Bronchial epithelial cell (primary cell): ENCODE measurements at places on chromosomes 2 and 18.
A peak's percentile ranks its signal among the peaks of the same experiment; 100 is the strongest.

DNA sequence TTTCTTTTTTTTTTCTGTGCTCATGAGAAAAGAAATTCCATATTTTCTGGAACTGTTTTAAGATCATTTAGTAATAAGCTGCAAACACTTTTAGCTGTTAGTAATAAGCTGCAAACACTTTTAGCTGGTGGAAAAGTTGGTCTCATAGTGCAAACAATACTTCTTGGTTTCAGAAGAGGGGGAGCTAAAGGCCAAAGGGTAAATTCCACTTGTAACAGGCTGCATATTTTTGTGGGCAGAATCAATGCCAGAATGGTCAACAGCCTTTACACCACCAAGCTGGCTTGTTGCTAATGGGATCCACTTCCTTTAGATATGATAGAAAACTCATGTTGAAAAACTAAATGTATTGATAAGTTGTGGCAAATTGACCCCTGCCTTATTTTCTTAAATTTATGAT, 356.8 kb downstream of the NR4A2 start:
- no peak for DNase-seq

GRCh38 chr18:56030060-56030459, 442.1 kb upstream of the TCF4 start:
- DNase-seq = no peak

DNA sequence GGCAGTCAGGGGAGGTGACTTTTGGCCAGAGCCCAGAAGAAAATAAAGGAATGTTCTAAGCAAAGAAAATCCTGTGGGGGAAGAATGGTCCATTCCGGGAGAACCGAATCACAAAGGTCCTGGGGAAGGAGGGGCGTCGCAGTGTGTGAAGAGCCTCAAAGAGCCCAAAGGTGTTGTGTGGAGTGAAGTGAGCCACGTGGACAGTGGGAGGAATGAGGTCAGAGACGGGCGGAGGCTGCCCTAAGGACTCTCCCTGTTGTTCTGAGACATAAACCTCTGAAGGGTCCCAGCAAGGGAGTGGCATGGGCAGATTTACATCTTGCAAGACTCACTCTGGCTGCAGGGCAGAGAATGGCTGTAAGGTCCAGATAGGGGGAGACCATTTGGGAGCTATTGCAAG, 91.3 kb upstream of the SEC11C start:
- no peak for DNase-seq

DNA sequence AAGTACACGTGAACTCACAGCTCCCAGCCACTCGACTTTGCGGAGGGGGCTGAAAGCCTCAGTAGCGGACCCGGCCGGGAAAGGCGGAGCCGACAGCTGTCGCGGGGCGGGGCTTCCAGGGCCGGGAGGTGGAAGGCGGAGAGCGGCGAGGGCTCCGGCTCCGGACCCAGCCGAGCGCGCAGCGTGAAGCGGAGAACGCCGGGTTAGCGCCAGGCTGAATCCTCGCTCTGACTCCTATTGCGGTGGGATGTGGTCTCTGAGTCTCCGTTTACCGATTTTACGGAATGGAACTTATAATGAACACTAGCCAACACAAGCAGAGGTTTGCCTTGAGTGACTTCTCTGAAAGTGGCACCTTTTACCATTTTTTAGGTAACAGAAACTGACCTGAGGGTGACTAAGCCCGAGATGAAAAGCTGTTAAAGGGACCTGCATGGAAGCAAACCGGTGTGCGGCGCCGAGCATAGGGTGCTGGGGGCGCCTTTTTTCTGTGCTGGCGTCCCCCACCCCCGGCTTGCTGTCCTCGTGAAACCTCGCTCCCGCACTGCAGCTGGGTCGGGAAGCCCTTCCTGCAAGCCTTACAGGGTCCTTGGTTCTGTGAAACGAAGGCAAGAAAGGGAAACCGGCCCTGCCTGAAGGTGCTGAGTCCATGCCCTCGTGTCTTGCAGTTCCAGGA, 72.9 kb downstream of the EN1 start:
- DNase-seq = peak; percentile 21

GRCh38 chr2:8966123-8966908, 37.2 kb downstream of the MBOAT2 start:
- peak; percentile 8 for DNase-seq

DNA sequence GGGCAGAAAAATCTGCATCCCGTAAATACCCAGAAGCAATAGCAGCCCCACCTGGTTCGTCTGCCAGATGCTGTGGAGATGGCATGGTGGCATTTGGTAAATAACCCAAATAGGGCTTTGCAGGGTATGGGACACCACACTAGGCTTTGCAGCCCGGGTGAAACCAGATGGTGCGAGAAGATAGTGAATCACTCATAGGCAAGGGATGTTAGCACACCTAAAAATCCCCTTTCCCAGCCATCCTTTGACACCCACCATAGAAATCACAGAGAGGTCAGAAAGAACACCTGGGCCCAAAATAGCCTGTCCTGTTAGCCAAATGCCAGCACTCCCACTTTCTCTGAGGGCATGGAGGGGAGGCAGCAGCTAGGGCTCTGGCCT, 47.6 kb downstream of the BCL11A start:
- DNase-seq = peak; percentile 38

GRCh38 chr18:23020555-23021294, 87.6 kb downstream of the RBBP8 start:
- no peak for DNase-seq

DNA sequence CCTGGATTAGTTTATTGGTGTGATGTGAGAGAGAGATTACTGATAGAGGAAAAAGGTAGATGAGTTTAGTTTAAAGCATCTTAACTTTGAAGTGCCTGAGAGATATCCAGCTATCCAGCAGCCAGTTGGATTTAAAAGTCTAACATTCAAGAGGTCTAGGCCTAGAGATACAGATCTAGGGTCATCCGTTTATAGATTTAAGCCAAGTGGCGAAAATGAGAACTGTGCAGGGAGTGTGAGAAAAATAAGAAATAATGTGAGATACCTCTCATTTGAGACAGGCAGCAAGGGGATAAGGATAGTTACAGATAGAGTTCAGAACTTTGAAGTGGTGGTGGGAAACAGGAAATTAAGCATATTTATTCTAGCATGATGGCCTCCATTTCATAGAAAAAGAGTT, 5.3 kb upstream of the ORC2 start:
- DNase-seq = no peak

DNA sequence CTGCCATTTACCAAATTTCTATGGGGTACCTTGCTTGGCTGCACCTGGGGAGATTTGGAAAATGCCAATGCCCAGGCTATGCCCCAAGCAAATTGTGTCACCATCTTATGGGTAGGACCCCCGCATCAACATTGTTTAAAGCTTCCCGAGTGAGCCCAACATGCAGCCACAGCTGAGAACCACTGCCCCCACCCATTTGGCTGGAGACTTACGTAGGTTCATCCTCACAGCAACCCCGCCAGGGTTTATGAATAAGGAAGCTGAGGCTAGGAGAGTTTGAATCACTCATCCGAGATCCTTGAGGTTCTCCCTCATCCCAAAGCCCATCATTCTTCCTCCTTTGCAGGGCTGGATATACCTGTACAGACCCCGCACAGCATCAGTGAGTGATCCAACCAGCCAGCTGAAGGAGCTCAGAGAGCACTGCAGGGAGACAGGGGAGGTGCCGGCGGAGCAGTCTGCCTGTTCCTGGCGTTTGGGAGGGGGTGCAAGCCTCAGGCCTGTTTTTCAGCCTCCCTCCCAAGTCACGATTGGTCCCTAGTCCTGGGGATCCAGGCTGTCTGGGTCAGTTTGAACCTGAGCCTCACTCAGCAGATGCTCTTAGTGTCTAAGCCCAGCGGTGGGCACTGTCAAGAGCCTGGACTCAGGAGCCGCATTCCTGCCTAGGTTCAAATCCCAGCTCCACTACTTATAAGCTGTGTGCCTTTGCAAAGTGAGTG, 164.9 kb downstream of the SMAD7 start:
- no peak for DNase-seq

- DNase-seq = no peak
These were observed 18.0 kb downstream of the PTPN18 start for GRCh38 chr2:130373808-130374365.

- no peak for DNase-seq
These were observed 140.7 kb upstream of the THUMPD2 start for GRCh38 chr2:39919511-39920306.
